ENCODE measurements at places on chromosomes 7 and 10.

DNA sequence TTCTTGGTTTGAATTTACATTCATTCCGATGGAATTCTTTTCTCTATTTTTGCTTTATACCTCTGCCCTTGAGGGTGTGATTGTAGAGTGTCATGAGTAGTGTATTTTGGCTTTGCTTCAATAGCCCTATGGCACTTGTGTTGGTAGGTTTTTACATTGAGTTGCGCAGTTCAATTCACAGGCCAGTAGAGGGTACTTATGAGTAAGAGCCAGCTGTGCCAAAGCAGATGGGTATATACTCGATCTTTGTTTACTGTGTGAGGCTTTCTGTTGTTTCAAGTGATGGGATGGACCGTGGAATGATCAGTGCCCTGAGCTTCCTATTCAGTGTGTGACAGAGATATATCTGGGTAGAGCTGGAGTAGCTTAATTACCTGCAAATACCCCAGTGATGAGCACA is 4.3 kb upstream of the AKR1C3 start:
- DNase-seq, result peak; percentile 46

DNA sequence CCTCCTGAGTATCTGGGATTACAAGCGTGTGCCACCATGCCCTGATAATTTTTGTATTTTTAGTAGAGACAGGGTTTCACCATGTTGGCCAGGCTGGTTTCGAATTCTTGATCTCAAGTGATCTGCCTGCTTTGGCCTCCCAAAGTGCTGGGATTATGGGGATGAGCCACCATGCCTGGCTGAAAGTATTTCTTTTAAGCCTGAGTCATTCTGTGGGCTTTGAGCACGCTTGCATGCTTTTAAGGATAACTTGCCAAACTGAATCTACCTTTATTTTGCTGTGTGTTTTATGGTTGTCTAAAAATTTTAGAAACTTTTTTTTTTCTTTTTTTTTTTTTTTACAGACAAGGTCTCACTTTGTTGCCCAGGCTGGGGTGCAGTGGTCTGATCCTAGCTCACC is 33.2 kb downstream of the CNNM2 start:
- DNase-seq, result no peak

GRCh38 chr10:122267849-122268737 is 3.0 kb upstream of the BTBD16 start:
- DNase-seq, result peak; percentile 70

GRCh38 chr7:15397922-15398760 is 163.7 kb downstream of the AGMO start:
- no peak for DNase-seq

GRCh38 chr10:95532536-95532935 is 28.6 kb downstream of the SORBS1 start:
- no peak for DNase-seq

GRCh38 chr7:152520861-152521302 is 85.1 kb upstream of the KMT2C start:
- DNase-seq, result no peak

GRCh38 chr10:7133278-7133677 is 277.6 kb downstream of the SFMBT2 start:
- no peak for DNase-seq

- no peak for DNase-seq
Measured at GRCh38 chr10:131311661-131312477, at the start of gene TCERG1L. Gene TCERG1L (minus strand): TSS chr10:131311721. CDS start chr10:131311635, 86 bp downstream.

DNA sequence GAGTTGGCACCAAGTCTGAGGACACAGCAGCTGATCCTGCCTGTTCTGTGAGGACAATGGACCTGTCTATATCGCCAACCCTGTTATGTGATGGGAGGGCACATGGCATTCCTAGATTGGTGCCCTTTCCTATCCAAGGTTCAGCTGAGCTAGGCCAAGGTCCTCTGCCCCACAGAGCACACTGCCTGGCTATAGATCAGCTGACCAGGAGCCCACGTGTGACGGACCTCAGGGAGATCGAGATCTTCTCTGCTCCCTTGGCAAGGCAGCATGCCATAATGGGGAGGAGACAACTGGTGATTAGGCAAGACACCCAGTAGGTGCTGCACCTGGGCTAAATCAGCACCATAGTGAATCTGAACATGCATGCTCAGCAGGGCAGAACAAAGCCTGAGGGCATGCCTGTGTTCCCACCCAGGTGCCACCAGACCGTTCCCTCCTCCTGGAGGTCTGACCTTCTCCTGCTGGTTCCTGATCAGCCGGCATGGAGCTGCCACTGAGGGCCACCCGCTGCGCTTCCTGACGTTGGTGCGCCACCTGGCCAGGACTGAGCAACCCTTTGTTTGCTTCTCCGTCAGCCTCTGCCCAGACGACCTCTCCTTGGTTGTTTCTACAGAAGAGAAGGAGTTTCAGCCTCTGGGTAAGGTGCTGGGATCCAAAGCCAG is 93.7 kb downstream of the WDFY4 start:
- DNase-seq, result no peak

GRCh38 chr10:93392121-93392520 is 90.0 kb downstream of the MYOF start:
- no peak for DNase-seq

GRCh38 chr10:68796605-68797004 is 30.7 kb upstream of the STOX1 start:
- no peak for DNase-seq

DNA sequence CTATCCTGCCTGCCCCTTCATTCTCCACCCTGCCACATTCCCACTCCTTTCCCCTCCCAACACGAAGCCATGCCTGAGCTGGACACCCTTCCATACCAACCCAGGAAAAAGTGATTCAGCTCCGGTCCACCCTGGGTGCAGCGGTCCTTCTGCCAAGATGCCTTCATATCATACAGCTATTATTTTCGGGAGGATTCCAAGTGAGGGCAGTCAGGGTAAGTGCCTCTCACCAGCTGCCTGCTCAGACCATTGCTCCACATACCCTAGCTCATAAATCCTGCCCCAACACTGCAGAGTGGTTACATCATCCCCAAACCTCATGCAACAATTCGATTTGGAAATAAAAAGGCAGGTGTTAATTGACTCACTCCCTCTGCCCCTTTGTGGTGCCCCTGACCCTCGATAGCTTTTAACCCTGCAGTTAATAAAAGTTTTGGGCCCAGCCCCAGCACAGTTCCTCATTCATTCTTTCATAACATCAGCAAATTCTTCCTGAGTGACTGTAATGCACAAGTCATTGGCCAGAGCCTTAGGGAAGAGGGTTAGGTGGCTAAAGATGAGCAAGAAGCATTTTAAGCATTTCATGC is 42.6 kb downstream of the ZNF503 start:
- DNase-seq, result peak; percentile 37

DNA sequence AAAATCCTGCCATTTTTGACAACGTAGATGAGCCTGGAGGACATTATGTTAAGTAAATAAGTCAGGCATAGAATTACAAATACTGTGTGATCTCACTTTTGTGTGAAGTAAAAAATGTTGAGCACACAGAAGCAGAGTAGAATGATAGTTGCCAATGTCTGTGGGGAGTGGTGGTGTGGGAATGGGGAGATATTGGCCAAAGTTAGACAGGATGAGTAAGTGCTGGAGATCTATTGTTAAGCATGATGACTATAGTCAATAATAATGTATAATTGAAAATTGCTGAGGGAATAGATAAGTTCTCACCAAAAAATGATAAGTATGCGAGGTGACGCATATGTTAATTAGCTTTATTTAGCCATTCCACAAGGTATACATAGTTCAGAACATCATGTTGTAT is 92.0 kb downstream of the GPR85 start:
- no peak for DNase-seq

DNA sequence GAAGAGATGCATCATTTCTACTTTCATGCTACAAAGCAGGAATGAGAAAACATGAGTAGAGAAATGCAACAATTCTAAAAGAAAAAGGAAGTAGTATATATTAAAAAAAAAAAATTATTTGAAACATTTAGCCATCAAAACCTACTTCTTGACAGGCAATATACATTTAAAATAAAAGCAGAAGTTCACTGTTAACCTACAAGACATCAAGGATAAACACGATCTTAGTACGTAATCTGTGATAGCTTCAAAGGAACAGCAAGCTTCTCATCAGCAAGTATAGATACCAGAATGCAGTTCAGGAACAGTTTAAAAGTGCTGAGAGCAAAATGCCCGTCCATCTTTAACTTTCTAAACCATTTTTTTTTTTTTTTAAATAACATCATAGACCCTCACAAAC is 36.9 kb downstream of the MALSU1 start:
- no peak for DNase-seq
